ENCODE measurements at places on chromosomes 12 and 14. TPM values are rescaled to one million over a fixed set of nuclear protein-coding genes. Genes with fewer than 3 reads are reported as not detected.
A peak's percentile ranks its signal among the peaks of the same experiment; 100 is the strongest.

DNA sequence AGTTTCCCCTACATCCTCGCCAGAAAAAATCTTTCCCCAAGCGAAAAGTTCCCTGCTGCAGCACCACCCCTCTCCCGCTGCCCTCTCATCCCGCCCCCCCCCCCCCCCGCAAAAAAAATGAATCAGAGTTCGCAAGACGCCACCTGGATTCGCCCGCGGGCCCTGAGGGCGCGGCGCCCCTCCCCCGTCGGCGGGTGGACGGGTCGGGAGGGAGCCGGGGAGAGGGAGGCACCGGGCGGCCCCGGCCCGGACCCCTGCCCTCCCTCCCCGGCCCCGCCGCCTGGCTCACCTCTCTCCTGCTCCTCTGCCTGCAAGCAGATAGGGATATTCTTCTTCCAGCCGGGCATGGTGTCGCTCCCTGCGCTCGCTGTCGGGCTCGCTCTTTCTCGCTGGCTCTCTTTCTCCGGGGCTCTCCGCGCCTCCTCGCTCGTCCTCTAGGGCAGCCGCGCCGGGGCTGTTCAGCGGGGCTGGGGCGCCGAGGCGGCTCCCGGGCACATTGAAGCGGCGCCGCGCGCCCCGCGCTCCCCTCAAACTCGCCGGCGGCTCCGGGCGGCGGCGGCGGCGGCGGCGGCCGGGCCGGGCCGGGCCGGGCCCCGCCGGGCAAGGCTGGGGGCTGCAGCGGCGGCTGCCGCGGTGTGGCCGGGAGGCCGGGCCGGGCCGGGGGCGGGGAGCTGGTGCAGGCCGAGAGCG is 200.3 kb upstream of the CAND1 start:
- peak; percentile 27 for DNase-seq
- H3K27ac ChIP-seq = no peak overlapping the region
- H3K4me1 ChIP-seq = no peaks in the 10 kb centered on the region

- H3K36me3 ChIP-seq = no peaks in the 10 kb centered on the region
- DNase-seq = peak; percentile 52
- no peaks in the 10 kb centered on the region for H3K27me3 ChIP-seq
- no peaks in the 10 kb centered on the region for H3K4me1 ChIP-seq
These were observed 68.1 kb downstream of the ETNK1 start for GRCh38 chr12:22692964-22693555.

DNA sequence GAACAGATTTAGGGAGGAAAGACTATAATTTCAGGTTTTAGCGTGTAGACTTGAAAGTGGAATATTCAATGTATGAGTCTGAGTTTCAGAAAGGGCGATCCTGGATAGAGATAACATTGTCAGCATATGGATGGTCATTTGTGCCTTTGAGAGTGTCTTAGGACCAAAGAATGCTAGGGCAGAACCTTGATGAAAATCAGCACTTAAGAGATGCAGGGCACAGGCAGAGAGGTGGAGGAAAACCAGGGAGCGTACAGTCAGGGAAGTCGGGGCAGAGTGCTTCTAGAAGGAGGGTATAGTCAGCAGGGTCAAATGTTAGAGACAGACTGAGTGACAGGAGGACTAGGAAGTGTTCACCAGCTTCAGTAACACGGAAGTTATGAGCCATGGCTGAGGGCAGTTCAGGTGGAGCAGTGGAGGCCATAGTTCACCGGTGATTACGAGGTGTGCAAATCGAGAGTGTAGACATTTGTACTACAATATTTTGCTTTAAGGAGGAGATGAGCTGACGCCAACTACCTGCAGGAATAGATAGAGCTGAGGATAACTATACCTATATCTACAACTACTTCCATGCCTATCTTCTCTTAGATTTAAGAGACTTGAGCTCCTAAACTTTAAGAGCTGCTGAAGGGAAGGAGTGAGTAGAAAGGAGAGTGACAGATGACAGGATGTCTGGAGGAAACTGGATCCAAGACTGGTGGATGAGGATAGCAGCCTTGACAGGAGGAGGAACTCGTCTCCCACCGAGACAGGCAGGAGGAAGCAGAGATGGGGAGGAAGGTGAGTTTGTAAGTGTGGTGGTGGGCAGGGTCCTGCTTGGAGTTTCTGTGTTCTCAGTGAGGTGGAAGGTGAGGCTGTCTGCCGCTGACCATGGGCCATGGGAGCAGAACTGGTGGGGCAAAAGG is 6.5 kb downstream of the CBLN3 start:
- no peaks in the 10 kb centered on the region for H3K4me1 ChIP-seq
- H3K4me3 ChIP-seq = no peak overlapping the region
- no peak for DNase-seq
- peaks cover 5% of the 10 kb centered on the region for H3K27me3 ChIP-seq

DNA sequence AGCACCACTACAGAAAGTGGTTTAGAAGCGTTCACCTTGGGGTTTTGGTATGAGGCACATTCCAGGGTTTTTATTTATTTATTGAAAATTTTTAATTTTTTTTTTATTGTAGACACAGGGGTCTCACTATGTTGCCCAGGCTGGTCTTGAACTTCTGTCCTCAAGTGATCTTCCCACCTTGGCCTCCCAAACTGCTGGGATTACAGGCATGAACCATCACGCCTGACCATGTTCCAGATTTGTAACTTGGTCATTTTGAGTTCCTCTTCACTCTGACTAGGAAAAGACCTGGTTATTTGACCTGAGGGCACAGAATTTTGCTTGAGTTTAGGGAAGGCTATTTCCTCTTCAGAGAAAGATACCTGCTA is 3.1 kb downstream of the MLEC start:
- peak overlapping the region; percentile 60 for H3K27ac ChIP-seq
- no peaks in the 10 kb centered on the region for H3K36me3 ChIP-seq
- peaks cover 64% of the 10 kb centered on the region for H3K4me1 ChIP-seq
- DNase-seq = no peak
- no peaks in the 10 kb centered on the region for H3K27me3 ChIP-seq

- no peak overlapping the region for H3K4me3 ChIP-seq
- H3K27me3 ChIP-seq = no peaks in the 10 kb centered on the region
- no peak overlapping the region for H3K27ac ChIP-seq
- no peaks in the 10 kb centered on the region for H3K36me3 ChIP-seq
- no peaks in the 10 kb centered on the region for H3K4me1 ChIP-seq
These were observed 6.5 kb downstream of the AMDHD1 start for GRCh38 chr12:95949477-95950206.

DNA sequence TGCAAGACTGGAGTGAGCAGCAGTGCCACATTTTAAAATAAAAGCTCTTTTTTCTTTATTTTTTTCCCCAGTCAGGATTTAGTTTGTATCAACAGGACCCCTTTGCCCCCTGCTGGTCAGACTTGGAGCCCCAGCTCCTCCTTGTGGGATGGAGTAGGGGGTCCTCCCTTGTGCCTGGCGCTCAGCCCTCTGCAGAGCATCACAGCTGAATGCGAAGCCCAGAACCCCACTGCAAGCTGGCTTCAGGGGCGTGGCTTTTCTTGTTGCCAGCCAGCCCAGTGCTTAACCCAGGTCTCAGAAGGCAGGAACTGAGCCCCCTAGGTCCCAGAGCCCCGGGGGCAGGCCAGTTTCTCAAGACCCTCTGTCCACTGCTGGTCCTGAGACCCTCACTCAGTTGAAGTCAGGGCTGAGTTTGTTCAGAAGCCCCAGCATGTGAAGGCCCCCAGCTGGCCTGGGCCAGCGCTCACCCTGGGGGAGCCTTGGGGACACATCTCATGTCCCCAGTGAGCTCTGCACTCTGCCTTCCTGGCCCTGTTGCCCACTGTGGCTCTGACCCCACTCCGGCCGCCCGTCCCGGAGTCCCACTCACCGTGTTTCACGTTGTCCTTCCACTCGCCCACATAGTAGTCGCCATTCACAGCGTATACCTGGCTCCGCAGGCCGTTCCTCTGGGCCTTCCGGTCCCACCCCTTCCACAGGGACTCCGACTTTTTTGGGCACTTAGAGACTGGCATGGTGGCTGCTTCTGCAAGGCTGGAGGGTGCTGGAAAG is 519 bp downstream of the MORN3 start:
- H3K27ac ChIP-seq = no peak overlapping the region
- H3K36me3 ChIP-seq = no peaks in the 10 kb centered on the region
- peaks cover 4% of the 10 kb centered on the region for H3K4me1 ChIP-seq
- DNase-seq = peak; percentile 36
- no peaks in the 10 kb centered on the region for H3K27me3 ChIP-seq
- H3K4me3 ChIP-seq = no peak overlapping the region

GRCh38 chr14:28596391-28596790 is 170.2 kb upstream of the FOXG1 start:
- no peaks in the 10 kb centered on the region for H3K27me3 ChIP-seq
- H3K36me3 ChIP-seq = no peaks in the 10 kb centered on the region
- H3K4me3 ChIP-seq = no peak overlapping the region
- no peaks in the 10 kb centered on the region for H3K4me1 ChIP-seq
- no peak for DNase-seq

DNA sequence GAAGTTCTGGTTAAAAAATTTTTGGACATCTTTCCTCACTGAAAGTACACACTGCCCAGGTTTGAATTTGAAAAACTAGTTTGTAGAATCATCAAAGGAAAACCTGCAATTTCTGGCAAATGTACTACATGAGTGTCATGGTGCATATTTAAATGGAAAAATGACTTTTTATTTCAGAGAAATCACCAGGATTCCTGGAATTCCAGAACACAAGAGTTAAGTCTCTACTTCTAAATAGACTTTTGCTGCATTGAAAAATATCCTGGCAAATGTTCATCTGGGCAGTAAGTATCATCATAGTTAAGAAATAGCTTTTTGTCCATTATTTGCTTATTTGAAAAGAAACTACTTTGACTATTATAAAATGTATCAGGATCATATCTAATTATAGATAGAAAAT is 275.1 kb downstream of the PRKD1 start:
- no peak overlapping the region for H3K4me3 ChIP-seq
- no peaks in the 10 kb centered on the region for H3K4me1 ChIP-seq
- no peaks in the 10 kb centered on the region for H3K36me3 ChIP-seq
- DNase-seq = no peak
- H3K27ac ChIP-seq = no peak overlapping the region
- H3K27me3 ChIP-seq = no peaks in the 10 kb centered on the region

DNA sequence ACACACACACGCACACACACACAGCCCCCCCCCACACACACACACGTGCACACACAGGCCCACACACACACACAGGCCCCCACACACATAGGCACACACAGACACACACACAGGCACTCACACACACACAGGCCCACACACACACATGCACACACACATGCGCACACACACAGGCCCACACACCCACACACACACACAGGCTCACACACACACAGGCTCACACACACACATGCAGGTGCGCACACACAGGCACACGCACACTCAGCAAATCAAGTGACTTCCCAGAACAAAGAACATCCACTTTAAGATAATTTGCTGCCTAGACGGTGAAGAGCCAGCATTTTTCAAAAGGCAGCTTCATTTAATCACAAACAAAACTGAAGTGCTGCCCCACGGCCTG is 78.5 kb upstream of the FBRSL1 start:
- DNase-seq = no peak
- H3K27ac ChIP-seq = no peak overlapping the region
- H3K4me3 ChIP-seq = no peak overlapping the region
- H3K36me3 ChIP-seq = no peaks in the 10 kb centered on the region

GRCh38 chr14:89139404-89140247 is 277.4 kb downstream of the FOXN3 start:
- H3K4me1 ChIP-seq = no peaks in the 10 kb centered on the region
- H3K27me3 ChIP-seq = no peaks in the 10 kb centered on the region
- H3K4me3 ChIP-seq = no peak overlapping the region
- H3K36me3 ChIP-seq = no peaks in the 10 kb centered on the region
- no peak overlapping the region for H3K27ac ChIP-seq
- DNase-seq = no peak

- no peak overlapping the region for H3K27ac ChIP-seq
- no peak for DNase-seq
- peaks cover 5% of the 10 kb centered on the region for H3K36me3 ChIP-seq
- H3K27me3 ChIP-seq = no peaks in the 10 kb centered on the region
- H3K4me3 ChIP-seq = peak overlapping the region; percentile 79
These were observed 1.0 kb downstream of the SOCS4 start for GRCh38 chr14:55028066-55028465.

- DNase-seq = no peak
- no peaks in the 10 kb centered on the region for H3K36me3 ChIP-seq
- H3K4me3 ChIP-seq = no peak overlapping the region
- H3K4me1 ChIP-seq = no peaks in the 10 kb centered on the region
These were observed 16.3 kb upstream of the EGLN3 start for GRCh38 chr14:33967138-33967537.

GRCh38 chr14:73752297-73752992 is 38.3 kb upstream of the PNMA1 start:
- H3K36me3 ChIP-seq = no peaks in the 10 kb centered on the region
- no peaks in the 10 kb centered on the region for H3K27me3 ChIP-seq
- peak; percentile 82 for DNase-seq
- H3K4me3 ChIP-seq = no peak overlapping the region
- peaks cover 97% of the 10 kb centered on the region for H3K4me1 ChIP-seq

GRCh38 chr14:75450381-75451276 is 22.8 kb downstream of the JDP2 start:
- no peaks in the 10 kb centered on the region for H3K27me3 ChIP-seq
- peak overlapping the region; percentile 30 for H3K27ac ChIP-seq
- no peaks in the 10 kb centered on the region for H3K36me3 ChIP-seq
- H3K4me1 ChIP-seq = peaks cover 98% of the 10 kb centered on the region

- H3K27me3 ChIP-seq = no peaks in the 10 kb centered on the region
- no peak overlapping the region for H3K27ac ChIP-seq
- no peaks in the 10 kb centered on the region for H3K4me1 ChIP-seq
- H3K4me3 ChIP-seq = no peak overlapping the region
- H3K36me3 ChIP-seq = no peaks in the 10 kb centered on the region
These were observed 302.6 kb downstream of the PCNX1 start for GRCh38 chr14:71209888-71210287.

GRCh38 chr14:64117671-64118402 is 176.3 kb downstream of the ESR2 start:
- H3K36me3 ChIP-seq = peaks cover 10% of the 10 kb centered on the region
- peak; percentile 85 for DNase-seq
- H3K4me1 ChIP-seq = peaks cover 47% of the 10 kb centered on the region

R3HDM2 gene
- 41.4 TPM for total RNA-seq

DLGAP5 gene
- 0.10 TPM for total RNA-seq

CISTR gene
- total RNA-seq = not detected

CDCA3 gene
- 1.1 TPM for total RNA-seq

L2HGDH gene
- 10.0 TPM for total RNA-seq

ESRRB gene
- 6.0 TPM for total RNA-seq

CMTM5 gene
- total RNA-seq = not detected

Data from psoas muscle (tissue), 8 donors.